ENCODE measurements at places on chromosomes 2 and 18.

DNA sequence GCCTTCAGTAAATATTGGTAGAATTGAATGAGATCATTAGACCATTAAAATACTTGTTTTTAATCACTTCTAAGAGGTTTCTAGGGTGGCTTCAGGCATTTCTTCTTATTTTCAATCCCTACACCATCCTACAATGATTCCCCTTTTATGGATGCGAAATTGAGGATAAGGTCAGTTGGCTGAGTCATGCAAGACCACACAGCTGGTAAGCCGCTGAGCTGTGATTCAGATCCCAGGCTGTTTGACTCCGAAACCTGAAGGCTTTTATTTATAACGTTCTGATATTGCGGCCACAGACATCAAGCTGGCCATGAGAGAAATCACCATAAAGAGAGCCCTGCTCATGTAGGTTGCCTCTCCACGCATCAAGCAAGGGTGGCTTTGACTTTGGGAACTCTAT, 133.4 kb downstream of the VAPA start:
- no peak for DNase-seq

GRCh38 chr2:184680825-184681224, 82.5 kb downstream of the ZNF804A start:
- DNase-seq, result no peak

GRCh38 chr2:109166811-109167210, 37.8 kb downstream of the SH3RF3 start:
- DNase-seq, result no peak

DNA sequence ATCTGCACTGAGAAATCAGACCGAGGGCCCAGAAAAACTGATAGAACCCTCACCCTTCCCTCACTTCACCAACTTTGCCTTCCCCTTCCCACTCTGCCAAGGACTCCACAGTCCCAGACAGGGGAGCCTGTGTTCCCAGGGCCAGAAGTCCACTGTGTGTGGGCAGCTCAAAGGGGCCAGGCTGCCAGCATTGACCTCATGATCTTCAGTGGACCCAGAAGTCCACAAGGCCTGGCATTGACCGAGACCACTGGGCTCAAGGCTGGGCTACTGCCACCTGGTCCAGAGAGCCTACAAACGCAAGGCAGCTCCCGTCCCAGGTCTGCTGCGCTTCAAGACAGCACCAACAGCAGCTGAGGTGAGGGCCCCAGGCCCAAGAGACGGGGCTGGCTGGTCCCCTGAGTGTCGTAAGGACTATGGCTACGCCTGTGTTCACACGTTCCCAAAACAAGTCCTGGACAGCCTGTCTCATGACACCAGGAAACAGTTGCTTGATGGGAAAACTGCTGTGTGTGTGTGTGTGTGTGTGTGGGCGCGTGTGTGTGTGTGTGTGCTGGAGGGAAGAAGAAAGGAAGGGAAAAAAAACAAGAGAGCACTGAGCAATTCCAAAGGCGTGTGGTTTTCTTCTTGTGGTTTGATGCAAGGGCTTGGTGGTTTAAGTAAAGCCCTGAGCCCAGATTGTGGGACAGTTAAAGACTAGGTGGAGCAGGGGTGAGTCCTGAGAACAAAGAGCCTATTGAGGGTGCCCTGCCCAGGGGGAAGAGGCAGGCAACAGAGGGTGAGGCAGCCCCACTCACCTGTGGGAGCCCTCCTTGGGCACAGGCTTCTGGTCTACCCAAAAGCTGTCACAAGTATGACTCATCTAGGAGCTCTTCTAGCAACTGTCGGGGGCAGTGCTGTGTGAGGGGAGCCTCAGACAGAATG, 46.6 kb upstream of the ZBTB7C start:
- DNase-seq, result peak; percentile 14
